ENCODE measurements at places on chromosomes 16 and 17.

GRCh38 chr16:64711026-64711425, 410.8 kb downstream of the CDH11 start:
- no peak for DNase-seq

GRCh38 chr17:29039764-29040598, 3.0 kb upstream of the PIPOX start:
- no peak for DNase-seq

GRCh38 chr16:54503011-54503855, 216.6 kb upstream of the IRX3 start:
- DNase-seq: no peak

DNA sequence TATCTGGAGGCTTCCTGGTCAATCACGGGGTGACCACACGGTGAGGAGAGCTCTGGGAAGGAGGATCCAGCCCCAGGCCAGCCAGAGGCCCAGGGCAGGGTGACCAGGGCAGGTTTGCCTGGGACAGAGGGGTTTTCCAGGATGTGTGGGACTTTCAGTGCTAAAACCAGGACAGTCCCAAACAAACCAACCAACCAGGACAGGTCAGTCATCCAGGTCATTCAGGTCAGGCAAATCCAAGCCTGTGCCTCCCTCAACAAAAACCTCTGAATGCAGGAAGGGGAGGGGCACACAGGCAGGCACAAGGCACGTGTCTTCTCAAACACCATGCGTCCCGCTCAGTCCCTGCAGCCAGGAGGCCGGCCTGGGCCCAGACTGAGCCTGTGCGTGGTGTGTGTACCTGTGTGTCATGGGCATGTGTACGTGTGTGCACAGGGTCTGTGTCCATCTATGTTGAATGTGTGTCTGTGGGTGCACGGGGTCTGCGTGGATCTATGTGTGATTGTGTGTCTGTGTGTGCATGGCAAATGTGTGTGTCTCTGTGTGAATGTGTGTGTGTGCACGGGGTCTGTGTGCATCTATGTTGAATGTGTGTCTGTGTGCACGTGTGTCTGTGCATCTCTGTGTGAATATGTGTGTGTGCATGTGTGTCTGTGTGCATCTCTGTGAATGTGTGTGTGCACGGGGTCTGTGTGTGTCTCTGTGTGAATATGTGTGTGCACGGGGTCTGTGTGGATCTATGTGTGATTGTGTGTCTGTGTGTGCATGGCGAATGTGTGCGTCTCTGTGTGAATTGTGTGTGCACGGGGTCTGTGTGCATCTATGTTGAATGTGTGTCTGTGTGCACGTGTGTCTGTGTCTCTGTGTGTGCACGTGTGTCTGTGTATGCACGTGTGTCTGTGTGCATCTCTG, 78.9 kb downstream of the RTN4RL1 start:
- no peak for DNase-seq

- no peak for DNase-seq
These were observed 62.3 kb downstream of the TNFRSF13B start for GRCh38 chr17:16909472-16910246.

DNA sequence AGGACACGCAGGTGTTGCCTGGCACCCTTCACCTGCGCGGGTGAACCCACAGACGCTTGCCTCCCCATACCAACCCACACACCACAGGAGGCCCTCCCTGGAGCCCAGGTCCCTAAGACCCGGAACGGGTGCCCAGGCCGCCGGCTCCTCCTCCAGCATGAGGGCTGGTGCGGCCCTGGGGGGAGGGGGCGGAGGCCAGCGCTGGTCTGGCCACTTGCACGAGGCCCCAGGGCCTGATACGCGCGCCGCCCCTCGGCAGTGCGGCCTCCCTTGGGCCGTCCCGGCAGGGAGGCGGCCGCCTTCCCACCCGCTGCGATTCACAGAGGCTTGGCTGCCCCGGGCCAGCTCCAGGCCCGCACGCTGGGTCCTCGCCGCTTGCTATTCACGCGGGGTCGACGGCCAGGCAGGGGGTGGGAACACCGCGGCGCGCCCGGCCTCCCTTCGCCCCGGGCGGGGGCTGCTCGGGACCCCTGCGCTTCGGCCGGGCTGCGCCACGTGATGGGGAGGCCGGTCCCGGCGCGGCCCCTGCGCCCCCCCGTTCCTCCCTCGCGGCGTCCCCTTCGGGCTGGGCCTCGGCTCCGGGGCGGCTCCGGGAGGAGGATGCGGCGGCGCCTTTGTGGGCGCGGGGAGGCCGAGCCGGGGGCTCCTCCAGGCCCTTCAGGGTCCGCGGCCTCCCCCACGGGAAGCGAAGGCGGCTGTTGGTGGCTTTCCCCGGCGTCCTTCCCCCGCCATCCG, 685 bp downstream of the FASN start:
- DNase-seq: peak; percentile 44

GRCh38 chr17:27535178-27535928, 79.1 kb downstream of the KSR1 start:
- DNase-seq: no peak

DNA sequence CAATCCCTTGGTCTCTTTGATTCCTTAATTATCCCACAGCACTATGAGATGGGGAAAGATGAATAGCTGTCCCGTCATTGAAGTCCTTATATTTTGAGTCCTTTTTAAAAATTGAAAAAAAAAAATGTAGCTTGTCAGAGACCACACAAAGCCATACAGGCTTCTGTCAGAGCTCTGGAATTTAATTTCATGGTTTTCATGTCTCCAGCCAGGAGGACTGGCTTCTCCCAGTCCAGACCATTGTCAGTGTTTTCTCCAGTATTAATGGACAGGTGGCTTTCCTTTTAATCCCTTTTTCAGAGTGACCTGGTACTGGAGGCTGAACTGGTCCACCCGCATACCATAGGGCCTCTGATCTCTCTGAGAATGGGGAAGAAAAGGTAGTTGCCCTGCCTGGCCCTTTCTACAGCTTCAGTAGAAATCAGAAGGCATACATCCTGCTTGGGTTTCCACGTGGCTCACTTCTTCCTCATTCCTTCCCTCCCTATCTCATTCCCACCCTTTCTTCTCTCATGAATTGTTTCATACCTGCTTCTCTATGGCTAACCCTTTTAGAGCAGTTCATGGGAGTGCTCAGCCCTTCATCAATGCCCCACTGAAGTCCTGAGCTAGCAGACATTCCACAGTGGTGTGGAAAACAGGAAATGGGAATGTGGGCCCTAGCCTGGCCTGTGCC, 29.1 kb downstream of the TRIM16 start:
- no peak for DNase-seq

GRCh38 chr17:14323522-14323981, 22.7 kb downstream of the HS3ST3B1 start:
- DNase-seq: no peak

DNA sequence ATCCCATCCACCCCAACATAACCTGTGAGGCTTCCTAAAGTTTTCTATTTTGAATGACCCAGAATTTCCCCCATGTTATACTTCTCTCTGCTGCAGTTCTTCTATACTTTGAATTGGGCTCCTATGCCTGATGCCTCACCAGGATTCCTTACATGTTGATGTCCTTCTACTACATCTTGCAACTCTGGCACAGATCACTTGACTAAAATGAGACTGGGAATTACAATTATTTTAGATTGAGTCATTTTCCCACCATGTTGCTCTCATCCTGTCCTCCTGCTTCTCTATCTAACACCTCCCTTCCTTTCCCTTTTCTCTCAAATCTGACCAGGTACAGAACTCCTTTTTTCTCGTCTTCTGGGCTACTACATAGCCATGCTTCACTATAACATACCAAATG, 314.0 kb upstream of the KCNJ16 start:
- DNase-seq: no peak

GRCh38 chr16:23055481-23055880, 93.8 kb downstream of the USP31 start:
- DNase-seq: no peak

DNA sequence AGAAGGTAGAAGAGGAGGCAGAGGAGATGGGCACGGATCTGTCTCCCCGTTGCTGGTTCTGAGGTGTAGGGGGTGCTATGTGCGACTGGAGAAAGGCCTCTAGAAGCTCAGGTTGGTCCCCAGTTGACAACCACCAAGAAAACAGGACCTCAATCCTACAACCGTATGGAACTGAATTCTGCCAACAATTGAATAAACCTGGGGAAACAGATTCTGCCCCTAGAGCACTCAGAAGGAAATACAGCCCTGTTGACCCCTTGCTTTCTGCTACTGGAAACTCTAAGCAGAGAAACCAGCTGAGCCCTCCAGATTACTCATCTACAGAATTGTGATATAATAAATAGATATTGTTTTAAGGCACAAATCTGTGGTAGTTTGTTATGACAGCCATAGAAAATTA, 313.0 kb upstream of the GOT2 start:
- DNase-seq: no peak

DNA sequence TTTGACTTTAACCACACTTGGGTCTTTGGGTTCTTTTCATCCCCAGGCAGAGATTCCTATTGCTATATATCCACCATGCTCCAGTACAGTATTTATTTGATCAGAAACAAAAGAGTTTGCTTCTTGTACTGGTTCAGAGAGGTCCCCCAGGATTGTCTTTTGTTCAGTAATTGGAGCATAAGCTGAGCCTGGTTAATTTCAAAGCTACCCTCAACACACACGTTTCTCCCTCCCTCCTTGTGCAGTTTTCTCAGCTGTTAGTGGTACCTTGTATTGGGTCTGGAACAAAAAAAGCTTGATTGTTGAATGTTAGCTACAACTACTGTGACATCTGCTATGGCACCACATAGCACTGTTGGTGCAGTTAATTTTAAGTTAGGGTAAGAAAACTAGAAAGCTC, 50.0 kb downstream of the NUP93 start:
- no peak for DNase-seq

DNA sequence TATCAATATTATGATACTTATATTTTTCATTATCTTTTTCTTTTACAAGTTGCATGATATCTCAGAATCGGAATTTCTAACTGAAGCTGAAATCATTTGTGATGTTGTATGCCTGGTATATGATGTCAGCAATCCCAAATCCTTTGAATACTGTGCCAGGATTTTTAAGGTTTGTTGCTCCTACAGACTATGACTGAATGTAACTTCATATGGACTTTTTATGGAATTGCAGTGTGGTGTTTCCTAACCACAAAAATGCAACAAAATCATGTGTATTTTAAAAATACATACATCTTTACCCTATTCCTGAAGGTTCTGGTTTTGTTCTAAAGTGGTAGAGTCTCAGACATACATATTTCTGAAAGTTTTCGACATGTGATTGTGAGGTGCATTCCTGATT, 58.8 kb upstream of the RHBDL3 start:
- DNase-seq: no peak

DNA sequence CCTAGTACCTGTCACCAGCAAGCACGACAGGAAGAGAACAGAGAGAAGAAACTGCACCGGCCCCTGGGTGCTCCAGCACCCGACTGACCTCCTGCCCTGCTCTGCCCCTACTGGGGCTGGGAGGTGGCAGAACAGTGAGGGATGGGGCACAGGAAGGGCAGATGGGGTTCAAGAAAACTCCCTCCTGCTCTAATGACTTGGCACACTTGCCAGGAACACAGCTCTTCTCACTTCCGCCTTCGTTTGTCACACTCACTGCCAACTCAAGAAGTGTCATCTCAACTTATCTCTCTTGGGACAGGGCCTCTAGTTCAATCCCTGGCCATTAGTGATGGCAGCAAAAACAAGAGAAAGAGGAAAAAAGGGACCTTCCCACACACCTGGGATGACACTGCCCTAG, 42.7 kb upstream of the ICAM2 start:
- DNase-seq: no peak

DNA sequence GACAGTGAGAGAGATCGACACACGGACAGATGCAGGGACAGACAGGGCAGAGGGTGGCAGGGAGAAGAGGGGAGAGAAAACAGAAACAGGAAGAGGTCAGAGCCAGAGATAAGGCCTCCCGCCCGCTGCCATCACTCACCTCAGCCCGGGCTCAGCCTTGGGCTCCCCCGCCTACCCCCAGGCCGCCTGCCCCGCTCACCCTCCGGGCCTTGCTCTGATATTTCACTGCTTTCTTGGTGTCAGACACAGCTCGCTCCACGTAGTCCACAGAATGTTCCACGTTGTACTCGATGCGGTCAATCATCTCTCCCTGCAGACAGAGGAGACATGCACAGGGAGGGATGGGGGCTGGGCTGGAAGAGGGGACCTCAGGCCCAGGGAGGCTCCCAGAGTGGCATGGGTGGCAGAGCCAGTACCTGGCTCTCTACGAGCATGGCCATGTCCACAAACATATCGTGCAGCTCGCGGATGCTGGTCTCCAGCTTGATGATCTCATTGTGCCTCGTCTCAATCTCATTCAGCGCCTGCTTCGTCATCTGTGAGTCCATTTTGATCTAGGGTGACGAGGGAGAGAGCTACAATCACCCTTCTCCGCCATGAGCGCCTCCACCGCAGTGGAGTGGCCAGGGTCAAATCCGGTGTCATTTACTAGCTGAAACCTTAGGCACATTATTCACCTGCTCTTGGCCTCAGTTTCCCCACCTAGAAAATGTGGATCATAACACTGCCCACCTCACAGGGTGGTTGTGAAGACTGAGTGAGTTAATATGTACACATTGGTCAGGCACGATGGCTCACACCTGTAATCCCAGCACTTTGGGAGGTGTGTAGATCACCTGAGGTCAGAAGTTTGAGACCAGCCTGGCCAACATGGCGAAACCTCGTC, 8.2 kb downstream of the HSD3B7 start:
- DNase-seq: no peak

DNA sequence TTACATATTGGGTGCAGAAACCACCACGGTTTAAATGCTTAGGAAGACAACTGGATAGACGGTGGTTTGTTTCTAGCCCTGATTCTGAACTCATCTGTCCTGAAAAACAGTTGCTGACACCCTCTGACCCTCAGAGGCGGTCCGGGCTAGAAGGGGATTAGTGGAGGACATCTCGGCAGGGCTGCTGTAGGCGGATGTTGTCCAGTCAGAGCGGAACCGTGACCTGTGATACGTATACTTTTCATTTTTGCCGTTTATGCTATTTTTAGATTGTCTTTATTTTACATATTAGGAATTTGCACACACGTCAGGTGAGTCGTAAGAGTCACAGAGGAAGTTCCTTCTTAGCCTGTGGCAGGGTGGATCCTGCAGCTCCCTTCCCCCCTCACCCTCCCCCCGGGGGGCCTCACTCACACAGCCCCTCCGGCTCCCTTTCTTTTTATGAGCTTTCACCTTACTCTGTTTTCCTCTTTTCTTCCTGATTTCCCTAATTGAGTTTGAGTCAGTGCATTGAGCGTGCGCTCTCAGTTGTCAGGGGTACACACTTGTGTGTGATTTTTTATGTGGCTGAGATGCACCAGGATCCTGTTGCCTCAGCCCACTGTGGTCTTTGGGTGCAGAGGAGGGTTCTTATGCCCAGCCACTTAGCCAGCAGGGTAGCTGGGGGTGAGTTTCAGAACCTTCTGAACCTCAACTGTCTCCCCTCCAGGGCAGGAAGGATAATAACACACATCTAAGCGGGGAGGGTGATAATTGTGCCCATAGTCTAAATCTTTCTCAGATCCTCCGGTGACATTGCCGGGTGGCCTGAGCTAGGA, 211.1 kb upstream of the CHMP6 start:
- DNase-seq: peak; percentile 57
